PC-3 (cell line): ENCODE measurements at places on chromosomes 3 and 15. TPM values are rescaled to one million over a fixed set of nuclear protein-coding genes. Genes with fewer than 3 reads are reported as not detected.

The CHMP2B gene
- 40.1 and 49.4 TPM in 2 replicates for total RNA-seq

The NOX5 gene
- total RNA-seq = 237 and 339 TPM in 2 replicates

The ZPLD1 gene
- 0.15 TPM in 1 of 2 replicates, not detected in the other for total RNA-seq

The FAM43A gene
- total RNA-seq = 59.8 and 73.8 TPM in 2 replicates

GRCh38 chr15:29044503-29044901 lies 158.7 kb downstream of the APBA2 start:
- DNase-seq = no peak

GRCh38 chr3:189936201-189936945 lies 184.3 kb downstream of the P3H2 start:
- DNase-seq = peak; percentile 52

DNA sequence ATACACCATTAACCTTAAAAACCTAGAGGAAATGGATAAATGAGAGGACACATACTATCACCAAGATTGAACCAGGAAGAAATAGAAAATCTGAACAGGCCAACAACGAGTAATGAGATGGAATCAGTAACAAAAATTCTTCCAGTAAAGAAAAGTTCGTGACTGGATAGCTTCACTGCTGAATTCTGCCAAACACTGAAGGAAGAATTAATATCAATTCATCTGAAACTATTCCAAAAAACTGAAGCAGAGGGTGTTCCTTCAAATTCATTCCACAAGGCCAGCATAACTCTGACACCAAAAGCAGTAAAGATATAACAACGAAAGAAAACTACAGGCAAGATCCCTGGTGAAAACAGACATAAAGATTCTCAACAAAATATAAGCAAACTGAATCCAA lies 195.8 kb upstream of the GPR149 start:
- no peak for DNase-seq

DNA sequence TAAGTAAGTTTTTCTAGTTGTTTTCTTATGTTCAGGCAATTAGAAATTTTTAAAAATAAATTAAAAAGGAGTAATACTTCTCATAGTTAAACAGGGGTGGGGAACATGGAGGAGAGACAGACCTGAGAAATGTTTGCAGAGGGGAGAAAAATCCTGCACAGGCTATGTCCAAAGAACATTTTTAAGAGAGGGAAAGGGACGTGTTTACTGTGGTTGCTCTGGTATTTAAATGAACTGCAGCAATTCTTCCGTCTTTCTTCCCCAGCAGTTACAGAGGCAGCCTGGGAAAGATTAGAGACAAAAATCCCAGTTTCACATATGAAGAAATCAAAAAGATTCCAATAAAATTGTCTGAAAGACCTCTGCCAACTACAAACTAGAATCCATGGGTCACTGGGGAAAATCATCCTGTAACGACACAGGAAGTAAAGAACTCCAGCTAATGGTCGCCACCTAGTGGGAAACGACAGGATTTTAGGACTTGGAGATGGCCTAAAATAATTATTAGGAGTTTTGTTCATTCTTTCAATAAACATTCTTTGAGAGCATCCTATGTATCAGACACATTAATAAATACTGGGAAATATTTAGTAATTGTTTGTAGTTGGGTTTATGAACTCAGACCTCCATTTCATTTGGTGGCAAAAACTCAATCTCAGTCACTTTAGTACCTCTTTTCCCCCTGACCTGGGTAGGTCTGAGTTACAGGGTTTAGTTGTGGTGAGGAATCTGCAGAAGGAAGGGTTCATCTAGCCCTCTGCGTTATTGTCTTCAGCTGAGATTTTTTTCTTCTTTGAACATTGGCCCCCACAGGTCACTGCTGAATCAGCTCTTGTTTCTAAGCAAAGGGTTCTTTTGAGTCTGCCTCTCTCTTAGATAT lies 69.9 kb upstream of the GOLIM4 start:
- peak; percentile 85 for DNase-seq

- no peak for DNase-seq
Measured at GRCh38 chr3:184485241-184485640, 76.3 kb upstream of the EPHB3 start.

- DNase-seq = no peak
Measured at GRCh38 chr3:123781571-123782275, 102.4 kb downstream of the MYLK start.

DNA sequence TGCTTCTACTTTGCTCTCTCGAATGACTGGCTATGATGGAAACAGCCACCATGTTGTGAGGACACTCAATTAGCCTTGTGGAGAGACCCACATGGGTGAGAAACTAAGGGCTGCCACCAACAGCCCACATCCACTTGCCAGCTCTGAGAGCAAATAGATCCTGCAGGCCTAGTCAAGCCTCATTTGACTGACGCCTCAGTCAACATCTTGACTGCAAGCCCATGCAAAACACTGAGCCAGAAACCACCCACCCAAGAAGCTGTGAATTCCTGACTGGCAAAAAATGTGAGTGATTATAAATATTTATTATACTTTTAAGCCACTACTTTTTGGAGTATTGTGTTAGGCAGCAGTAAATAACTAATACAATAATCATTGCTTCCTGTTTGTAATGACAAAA lies 58.4 kb downstream of the NOX5 start:
- DNase-seq = no peak

GRCh38 chr3:126955004-126955790 lies 27.7 kb upstream of the PLXNA1 start:
- no peak for DNase-seq

DNA sequence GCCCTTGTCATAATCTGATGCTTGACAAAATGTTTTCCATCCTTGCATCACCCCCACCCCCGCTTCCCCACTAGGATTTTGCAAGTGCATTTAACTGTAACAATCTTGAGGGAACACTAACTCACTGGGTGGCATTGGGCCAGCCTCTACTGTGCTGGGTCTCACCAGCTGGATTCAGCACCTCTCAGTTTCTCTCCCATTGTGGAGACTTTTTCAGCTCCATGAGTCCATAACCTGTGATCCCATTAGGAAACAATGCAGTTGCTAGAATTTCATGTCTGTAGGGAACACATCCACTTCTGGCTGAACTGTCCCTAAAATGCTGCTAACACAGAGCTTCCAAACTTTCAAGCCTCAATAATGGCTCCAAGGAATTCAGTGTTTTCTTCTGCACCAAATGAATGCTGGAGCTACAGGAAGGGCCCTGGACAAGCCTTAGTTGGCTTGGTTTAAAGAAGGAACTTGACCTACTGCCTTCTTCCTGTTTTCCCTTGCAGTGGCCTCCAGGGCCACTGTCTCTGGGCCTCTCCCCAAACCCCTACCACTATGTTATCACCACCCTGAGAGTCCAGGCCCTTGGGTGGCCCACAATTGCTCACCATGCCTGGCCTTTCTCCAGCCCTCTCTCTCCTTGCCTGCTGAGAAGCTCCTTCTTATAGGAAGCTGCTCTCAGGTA lies 15.6 kb downstream of the CYP19A1 start:
- DNase-seq = no peak

- DNase-seq = no peak
Measured at GRCh38 chr3:14797731-14798130, 21.0 kb upstream of the FGD5 start.

- DNase-seq = no peak
Measured at GRCh38 chr3:111852540-111852939, 6.5 kb upstream of the PHLDB2 start.

DNA sequence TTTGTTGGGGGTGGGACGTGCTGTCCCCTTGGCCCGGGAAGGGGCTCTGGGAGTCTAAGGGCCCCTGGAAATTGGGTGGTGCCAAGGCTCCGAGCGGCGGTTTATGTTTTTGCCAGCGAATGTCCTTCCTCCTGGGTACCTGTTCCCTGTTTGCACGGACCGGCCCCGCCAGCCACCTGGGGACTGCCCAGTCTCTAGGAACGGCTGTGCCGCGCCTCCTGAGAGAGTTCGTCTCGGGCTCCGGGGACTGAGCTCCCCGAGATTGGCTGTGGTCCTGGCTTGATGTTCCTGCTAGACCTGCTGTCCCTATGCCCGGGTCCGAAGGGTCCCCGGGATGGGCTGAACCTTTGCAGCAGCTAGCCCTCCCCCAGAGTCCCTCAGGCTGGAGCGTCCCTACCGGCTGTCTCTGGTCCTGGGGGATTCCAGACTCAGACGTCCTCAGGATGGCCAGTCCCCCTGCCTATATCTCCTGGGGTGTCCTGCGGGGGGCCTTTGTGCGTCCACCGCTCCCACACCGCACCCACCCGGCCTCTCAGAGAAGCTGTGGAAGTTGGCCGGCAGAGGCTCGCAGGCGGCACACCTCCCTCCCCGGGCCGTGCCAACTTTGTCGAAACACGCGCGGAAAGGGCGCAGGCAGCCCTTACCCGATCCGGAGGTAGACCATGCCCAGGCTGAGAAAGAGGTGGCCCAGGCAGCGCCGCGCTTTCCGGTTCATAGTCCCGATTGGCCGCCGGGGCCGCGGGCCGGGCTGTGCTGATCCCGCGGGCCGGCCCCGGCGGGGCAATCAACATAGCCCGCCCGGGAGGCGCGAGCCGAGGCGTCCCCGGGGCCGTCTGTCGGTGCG lies 547 bp downstream of the WNT7A start:
- peak; percentile 45 for DNase-seq

- DNase-seq = peak; percentile 98
Measured at GRCh38 chr15:66765478-66766281, 63.6 kb downstream of the SMAD6 start.
